Activated T-helper 2 cell treated with anti-CD3 and anti-CD28 coated beads, Interferon-gamma antibody, Interleukin-2, Interleukin-4, amounts not matched to agents 10 μg/mL and 5 μg/mL and 100 μg/mL, durations not matched to agents 14 hours and 24 hours and 36 hours (primary cell): ENCODE measurements at places on chromosomes 12 and 14. TPM values are rescaled to one million over a fixed set of nuclear protein-coding genes. Genes with fewer than 3 reads are reported as not detected.

Gene NXPH4
- total RNA-seq, result 0.82 and 0.90 TPM in 2 replicates

Gene BDKRB1
- total RNA-seq, result not detected in 2 replicates

Gene KRT81
- total RNA-seq, result not detected in 2 replicates

Gene ZDHHC22
- not detected in 2 replicates for total RNA-seq

Gene ENDOU
- total RNA-seq, result not detected in 2 replicates

Gene HELB
- 17.1 and 18.2 TPM in 2 replicates for total RNA-seq

Gene SLCO1B3
- total RNA-seq, result not detected in 2 replicates

Gene SSTR1
- not detected in 2 replicates for total RNA-seq

Gene CALM1
- total RNA-seq, result 470 and 491 TPM in 2 replicates

Gene PPP4R4
- total RNA-seq, result 1.2 and 1.8 TPM in 2 replicates

Gene CLEC2A
- total RNA-seq, result not detected in 2 replicates

Gene PYM1
- 37.5 and 43.4 TPM in 2 replicates for total RNA-seq

Gene IAPP
- total RNA-seq, result not detected in 2 replicates

Gene NOVA1
- 0.25 TPM in 2 replicates for total RNA-seq

DNA sequence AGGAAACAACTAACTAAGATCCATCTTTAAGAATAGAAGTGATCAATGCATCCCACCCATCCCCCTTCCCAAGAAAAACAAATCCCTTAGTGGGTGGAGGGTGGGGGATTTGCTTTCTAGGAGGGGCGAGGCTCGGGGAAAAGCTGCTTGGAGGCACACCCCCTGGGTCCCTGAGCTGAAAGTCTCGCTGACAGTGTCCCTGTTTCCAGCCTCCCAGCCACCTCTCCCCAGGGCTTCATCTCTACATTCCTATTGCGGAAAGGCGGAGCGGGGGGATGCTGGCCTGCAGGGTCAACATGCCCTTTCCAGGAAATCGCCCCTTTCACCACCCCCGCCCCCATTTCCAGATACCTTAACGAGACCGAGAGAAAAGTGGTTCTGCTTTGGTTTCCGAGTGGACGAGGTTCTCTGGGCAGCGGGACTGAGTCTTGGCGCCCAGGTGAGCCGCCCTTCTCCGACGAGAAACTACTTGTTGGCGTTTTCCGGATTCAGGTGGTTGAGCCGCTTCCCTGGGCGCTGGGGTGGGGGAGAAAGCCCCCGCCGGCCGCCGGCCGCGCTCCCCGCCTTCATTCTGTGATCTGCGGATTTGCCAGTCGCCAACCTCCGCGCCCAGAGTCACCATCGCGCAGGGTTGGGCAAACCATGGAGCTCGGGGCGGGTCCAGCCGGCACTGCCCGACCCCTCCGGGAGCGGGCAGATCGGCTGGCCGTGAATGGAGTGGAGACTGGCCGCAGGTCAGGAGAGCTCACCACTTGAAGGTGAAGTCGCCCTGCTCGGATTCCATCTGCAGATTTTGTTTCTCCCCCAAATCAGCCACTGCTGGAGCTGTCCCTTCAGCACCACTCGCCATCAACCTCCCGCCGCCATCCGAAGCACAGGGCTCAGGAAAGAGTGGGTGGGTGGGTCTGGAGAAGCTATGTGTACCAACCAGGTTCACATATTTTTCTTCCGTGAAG lies 505 bp downstream of the KCNC2 start:
- H3K36me3 ChIP-seq, result no peaks in the 10 kb centered on the region
- H3K4me1 ChIP-seq, result no peaks in the 10 kb centered on the region
- H3K4me3 ChIP-seq, result no peak overlapping the region
- DNase-seq, result no peak
- H3K27me3 ChIP-seq, result peaks cover 34% of the 10 kb centered on the region
- H3K27ac ChIP-seq, result no peak overlapping the region

GRCh38 chr12:94112121-94112520 lies 36.3 kb upstream of the PLXNC1 start:
- DNase-seq, result no peak
- no peak overlapping the region for H3K27ac ChIP-seq
- H3K27me3 ChIP-seq, result no peaks in the 10 kb centered on the region
- H3K36me3 ChIP-seq, result no peaks in the 10 kb centered on the region
- H3K4me1 ChIP-seq, result peaks cover 21% of the 10 kb centered on the region
- H3K4me3 ChIP-seq, result no peak overlapping the region

DNA sequence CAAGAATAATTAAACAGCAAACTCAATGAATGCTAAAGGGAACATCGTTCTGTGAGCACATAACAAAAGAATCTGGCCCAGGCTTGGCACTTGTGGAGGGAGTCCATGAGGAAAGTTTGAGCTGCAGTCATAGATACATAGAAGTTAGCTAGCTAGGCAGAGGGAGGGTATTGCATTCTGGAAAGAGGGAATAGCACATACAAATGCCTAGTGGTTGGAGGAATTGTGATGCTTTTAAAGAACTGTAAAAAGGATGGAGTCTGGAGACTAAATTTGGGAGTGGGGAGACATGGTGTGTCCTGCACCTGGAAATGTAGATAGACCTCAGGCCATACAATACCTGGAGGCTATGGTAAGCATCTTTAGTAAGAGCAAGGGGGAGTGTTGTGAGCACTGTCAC lies 24.0 kb downstream of the SLC35E3 start:
- peaks cover 4% of the 10 kb centered on the region for H3K4me1 ChIP-seq
- H3K27me3 ChIP-seq, result no peaks in the 10 kb centered on the region
- H3K27ac ChIP-seq, result no peak overlapping the region
- peaks cover 3% of the 10 kb centered on the region for H3K36me3 ChIP-seq

- H3K36me3 ChIP-seq, result no peaks in the 10 kb centered on the region
- no peak overlapping the region for H3K27ac ChIP-seq
- peaks cover 6% of the 10 kb centered on the region for H3K4me1 ChIP-seq
- DNase-seq, result no peak
- peaks cover 46% of the 10 kb centered on the region for H3K27me3 ChIP-seq
- no peak overlapping the region for H3K4me3 ChIP-seq
These were observed 1.7 kb downstream of the NDRG2 start for GRCh38 chr14:21023174-21023573.

DNA sequence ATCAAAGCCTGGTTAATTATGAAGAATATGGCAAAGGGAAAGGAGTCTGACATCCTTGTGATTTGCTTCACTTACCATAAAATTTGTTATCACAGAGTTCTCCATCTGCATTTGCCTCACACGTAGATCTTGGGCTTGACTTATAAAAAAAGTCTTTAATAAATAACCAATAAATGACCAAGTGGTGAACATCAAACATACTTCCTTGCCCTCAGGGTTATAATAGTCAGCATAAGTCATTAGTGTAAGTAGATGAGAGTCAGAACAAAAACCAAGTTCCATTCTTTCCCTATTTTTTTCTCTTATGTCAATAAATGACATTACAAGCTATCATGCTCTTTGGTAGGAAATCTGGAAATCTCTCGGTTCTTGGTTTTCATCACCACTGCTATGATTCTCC lies 635.4 kb upstream of the ATXN7L3B start:
- no peak overlapping the region for H3K4me3 ChIP-seq
- no peak for DNase-seq
- H3K27ac ChIP-seq, result no peak overlapping the region
- no peaks in the 10 kb centered on the region for H3K4me1 ChIP-seq
- no peaks in the 10 kb centered on the region for H3K36me3 ChIP-seq

GRCh38 chr14:61505815-61506809 lies 184.7 kb downstream of the PRKCH start:
- H3K4me3 ChIP-seq, result no peak overlapping the region
- H3K36me3 ChIP-seq, result peaks cover 66% of the 10 kb centered on the region
- no peak for DNase-seq
- peaks cover 75% of the 10 kb centered on the region for H3K4me1 ChIP-seq
- H3K27ac ChIP-seq, result peak overlapping the region; percentile 60
- no peaks in the 10 kb centered on the region for H3K27me3 ChIP-seq

DNA sequence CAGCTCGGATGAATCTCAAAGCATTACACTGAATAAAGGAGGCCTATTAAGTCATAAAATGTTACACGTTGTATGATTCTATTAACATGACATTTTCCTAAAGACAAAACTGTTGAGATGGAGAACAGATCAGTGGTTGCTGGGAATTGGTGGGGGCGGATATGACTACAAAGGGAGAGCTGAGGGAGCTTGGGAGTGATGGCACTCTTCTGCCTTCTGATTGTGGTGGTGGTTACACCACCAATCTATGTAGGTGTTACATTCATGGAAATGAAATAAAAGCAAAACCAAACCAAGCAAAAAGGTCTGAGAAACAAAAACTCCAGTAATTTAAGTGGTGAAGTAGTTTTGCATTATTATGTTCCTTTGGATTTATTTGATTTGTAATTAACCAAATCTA lies 16.4 kb upstream of the EVL start:
- no peak for DNase-seq
- H3K27ac ChIP-seq, result peak overlapping the region; percentile 18
- H3K27me3 ChIP-seq, result no peaks in the 10 kb centered on the region
- H3K4me3 ChIP-seq, result peak overlapping the region; percentile 7
- H3K36me3 ChIP-seq, result peaks cover 15% of the 10 kb centered on the region

DNA sequence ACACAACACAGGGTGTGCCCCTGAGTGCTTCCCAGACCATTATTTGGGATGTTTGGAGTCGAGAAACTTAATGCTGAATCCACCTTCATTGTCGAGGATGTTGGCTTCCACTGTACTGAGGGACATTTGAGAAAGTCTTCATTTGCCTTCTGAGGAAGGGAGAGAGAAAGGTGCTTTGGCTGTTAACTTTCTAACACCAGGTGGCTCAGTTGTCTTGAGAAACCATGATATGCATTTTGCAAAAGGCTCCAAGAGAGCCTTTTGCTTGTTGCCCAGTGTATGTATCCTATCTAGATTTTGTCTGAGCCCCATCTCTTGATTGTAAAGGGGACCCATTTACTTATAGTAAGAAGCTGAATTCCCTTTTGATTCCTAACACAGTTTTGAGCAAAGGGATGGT lies 28.6 kb upstream of the NRXN3 start:
- H3K27ac ChIP-seq, result no peak overlapping the region
- H3K4me1 ChIP-seq, result no peaks in the 10 kb centered on the region
- no peak for DNase-seq
- H3K36me3 ChIP-seq, result no peaks in the 10 kb centered on the region
- peaks cover 1% of the 10 kb centered on the region for H3K27me3 ChIP-seq

- DNase-seq, result no peak
- peaks cover 2% of the 10 kb centered on the region for H3K4me1 ChIP-seq
- peaks cover 46% of the 10 kb centered on the region for H3K27me3 ChIP-seq
- H3K27ac ChIP-seq, result no peak overlapping the region
- H3K4me3 ChIP-seq, result no peak overlapping the region
These were observed 17.5 kb upstream of the GPATCH2L start for GRCh38 chr14:76134231-76134630.

DNA sequence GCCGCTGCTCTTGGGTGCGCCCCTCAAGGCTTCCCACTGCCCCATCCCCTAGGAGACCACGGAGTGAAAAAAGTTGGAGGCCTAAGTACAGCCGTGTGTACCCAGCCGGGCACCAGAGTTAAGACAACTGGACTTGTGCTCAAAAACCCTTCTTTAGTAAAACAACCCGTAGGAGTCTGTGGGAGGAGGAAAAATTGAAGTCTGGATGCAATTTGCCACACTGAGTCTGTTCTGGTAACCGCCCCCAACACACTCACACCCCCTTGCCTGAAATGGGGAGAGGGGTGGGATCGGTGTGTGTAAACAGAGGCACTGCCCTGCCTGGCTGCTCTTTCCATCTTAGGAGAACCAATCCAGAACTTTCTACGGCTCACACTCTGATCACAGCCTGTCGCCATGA lies 41.7 kb downstream of the DPF3 start:
- H3K4me3 ChIP-seq, result no peak overlapping the region
- H3K27ac ChIP-seq, result no peak overlapping the region
- H3K36me3 ChIP-seq, result no peaks in the 10 kb centered on the region
- H3K27me3 ChIP-seq, result peaks cover 7% of the 10 kb centered on the region
- no peak for DNase-seq
- no peaks in the 10 kb centered on the region for H3K4me1 ChIP-seq

GRCh38 chr12:122862872-122863701 lies 27.8 kb downstream of the HIP1R start:
- H3K27me3 ChIP-seq, result no peaks in the 10 kb centered on the region
- no peak overlapping the region for H3K27ac ChIP-seq

GRCh38 chr12:69405566-69405865 lies 46.0 kb downstream of the YEATS4 start:
- no peaks in the 10 kb centered on the region for H3K27me3 ChIP-seq
- no peaks in the 10 kb centered on the region for H3K4me1 ChIP-seq
- DNase-seq, result no peak
- H3K27ac ChIP-seq, result no peak overlapping the region
- H3K36me3 ChIP-seq, result peaks cover 10% of the 10 kb centered on the region
